SK-N-SH treated with all-trans-retinoic acid at 6 μM for 48 hours (cell line): ENCODE measurements at places on chromosomes 4 and X.

DNA sequence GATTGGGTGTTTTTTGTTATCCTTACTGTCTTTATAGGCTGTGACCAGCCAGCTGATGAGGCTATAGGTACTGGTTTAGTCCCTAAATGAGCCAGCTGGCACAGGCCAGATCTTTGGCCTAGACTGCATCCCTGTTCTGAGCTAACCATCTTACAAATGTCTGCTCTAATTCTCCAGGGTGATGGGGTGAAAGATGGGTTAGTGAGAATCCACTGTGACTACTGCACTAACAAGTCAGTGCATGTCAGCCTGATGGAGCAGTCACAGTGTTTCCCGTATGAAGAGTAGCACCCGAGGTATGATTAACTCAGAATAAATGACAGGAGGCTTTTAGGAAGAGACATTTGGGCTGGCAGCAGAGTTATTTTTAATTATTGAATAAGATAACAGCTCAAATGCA is 181.0 kb downstream of the DCTD start:
- ATAC-seq = no peak

DNA sequence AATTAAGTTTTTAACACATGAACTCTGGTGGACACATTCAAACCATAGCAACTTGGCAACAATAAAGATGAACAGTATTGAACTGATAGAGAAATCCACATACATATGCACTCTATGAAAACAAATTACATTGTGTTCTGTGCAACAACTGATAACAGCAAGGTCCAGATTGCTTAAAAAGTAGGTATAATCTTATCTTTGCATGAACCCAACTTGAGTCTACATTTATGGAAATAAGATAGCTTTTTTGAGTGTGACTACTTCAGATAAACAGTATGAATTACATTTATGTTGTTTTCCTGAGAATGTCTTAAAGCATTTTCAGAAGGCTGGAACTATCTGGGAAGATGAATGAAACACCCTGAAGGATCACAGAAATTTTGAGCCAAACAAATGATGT is 212.6 kb upstream of the GK2 start:
- ATAC-seq = no peak

DNA sequence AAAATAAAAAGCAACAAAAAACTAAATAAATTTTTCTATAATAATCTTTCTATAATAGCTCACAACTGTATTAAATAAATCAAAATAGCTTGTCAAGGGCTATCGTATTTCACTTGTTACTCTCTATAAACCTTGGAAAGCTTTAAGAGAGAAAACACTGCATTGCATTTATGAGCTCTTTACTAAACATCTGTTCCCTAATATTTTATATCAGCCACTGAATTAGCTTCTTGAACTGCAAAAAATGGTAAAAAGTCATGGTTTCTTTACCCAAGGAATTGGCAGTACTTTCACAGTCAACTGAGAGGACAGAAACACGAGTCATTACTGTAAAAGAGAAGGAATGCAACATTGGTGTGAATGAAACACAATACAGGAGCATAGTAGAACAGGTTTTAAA is 671.2 kb downstream of the PCDH18 start:
- ATAC-seq = no peak

DNA sequence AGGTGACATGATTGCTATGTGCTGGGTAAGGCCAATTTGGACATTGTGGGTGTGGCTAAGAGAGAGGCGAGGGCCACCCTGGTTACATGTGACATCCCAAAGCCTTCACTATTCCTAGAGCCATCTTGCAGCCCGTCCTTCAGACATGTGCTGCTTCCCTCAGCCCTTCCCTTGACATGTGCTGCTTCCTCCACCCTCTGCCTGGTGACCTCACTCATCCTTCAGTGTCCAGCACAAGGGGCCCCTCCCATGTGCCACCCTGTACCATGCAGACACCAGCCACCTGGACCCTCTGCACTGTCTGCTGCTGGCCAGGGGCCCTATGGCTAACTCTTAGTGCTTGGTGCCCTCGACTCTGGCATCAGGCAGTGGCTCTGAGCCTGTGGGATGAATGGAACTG is 27.4 kb downstream of the ADRA2C start:
- no peak for ATAC-seq

DNA sequence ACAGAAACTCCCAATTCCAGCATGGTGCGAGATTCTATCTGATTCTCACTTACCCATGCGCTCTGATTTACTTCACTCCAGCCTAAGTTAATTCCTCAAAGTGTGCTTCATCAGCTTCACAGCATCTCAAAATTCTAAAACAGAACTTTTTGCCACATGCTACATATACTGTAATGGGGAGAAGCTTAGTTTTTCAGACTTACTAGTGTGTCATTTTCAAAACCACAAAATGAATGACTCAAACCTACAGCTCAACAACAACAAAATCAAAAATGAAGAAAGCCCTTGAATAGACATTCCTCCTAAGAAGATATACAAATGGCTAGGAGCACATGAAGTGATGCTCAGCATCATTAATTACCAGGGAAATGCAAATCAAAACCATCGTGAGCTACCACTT is 14.9 kb downstream of the IRF2 start:
- peak; percentile 49; the same call in 2 of the 3 replicates for ATAC-seq

DNA sequence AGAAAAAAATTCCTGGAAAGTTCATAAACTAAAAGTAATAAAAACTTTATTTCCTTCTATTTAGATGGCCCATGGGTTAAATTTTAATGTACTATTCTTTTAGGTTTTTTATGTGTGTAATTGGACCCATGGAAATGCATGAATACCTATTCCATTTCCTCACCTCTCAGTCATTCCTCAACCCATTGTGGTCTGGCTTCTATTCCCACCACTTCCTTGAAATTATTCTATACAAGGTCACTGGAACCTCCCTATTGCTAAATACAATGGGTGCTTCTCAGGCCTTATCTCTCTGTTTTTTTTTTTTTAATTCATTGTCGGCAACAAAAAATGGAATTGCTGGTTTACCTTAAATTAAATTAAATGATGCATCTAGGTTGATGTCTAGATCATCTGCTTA is 17.2 kb downstream of the SLC39A8 start:
- ATAC-seq = no peak

- ATAC-seq = peak; percentile 92
Measured at GRCh38 chr4:139665690-139666529, at the start of gene MGST2. Gene MGST2 (plus strand): TSS chr4:139665819. CDS start chr4:139666020, 201 bp downstream.

GRCh38 chr4:54475546-54475945 is 182.2 kb upstream of the KIT start:
- ATAC-seq = no peak

DNA sequence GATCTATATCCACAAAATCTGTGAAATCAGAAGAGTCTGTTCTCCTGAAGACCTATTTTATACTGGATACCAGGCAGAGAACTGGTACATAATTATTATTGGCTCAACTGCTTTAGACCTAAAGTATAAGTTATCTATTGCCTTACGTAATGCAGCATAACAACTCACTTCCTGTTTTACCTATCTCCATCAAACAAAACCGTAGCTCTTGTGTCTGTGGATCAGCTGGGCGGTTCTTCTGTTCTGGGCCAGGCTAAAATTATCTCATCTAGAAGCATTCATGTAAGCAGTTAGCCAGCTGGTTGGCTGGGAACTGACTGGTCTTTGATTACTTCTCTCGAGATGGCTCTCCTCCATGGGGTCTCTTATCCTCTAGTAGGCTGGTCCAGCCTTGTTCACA is 57.8 kb downstream of the PPP1R2C start:
- ATAC-seq = no peak
